Skin of body (tissue), 3 donors: ENCODE measurements at places on chromosomes 2 and 18. TPM values are rescaled to one million over a fixed set of nuclear protein-coding genes. Genes with fewer than 3 reads are reported as not detected.

- peak; percentile 77 for DNase-seq
Observed at GRCh38 chr2:237421542-237422116, 7.7 kb upstream of the COL6A3 start.

DNA sequence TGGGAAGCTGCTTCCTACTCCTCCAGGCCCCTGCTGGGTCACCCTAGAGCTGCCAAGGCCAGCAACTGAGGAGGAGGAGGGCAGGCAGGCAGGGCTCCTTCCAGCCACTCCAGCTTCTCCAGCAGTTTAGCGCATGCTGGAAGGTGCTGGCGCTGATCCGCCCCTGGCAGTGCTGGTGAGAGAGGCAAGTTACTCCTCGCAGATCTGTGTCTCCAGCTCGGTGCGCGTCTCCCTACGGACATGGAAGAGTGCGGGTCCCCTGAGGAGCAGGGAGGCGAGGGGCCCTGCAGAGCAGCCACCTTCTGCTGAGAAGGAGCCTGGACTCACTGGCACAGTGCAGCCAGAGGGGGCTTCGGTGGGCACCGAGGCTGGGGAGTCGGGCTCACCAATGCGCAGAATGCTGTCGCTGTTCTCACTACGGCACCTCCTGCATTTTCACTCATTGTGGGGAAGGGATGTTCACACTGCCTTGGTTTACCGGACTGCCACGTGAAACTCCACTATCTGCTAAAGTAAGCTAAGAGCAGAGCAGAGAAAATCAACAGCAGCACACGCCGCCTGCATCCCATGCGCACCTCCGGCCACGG, 206.0 kb downstream of the HDAC4 start:
- DNase-seq = no peak

- no peak for DNase-seq
Observed at GRCh38 chr2:109339519-109339966, 210.5 kb downstream of the SH3RF3 start.

DNA sequence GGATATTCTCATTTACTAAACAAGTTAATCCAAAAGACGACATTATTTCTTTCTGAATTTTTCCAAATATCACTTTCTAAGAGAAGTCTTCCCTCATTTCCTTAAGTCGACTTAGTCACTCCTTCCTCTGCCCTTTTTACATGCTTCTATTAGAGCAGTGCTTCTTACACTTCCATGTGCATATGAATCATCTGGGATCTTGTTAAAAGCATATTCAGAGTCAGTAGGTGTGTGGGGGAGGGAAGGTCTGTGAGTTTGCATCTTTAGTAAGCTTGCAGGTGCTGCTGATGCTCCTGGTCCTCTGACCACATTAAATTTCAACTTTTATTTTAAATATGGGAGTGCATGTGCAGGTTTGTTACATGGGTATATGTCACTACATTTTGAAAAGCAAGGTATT, 582.6 kb downstream of the NRXN1 start:
- no peak for DNase-seq

Gene LMAN1
- 114 TPM for total RNA-seq

Gene REG1B
- not detected for total RNA-seq

Gene SIX3
- total RNA-seq = not detected
